Renal pelvis (tissue), 12 donors: ENCODE measurements at places on chromosomes 13 and 19. TPM values are rescaled to one million over a fixed set of nuclear protein-coding genes. Genes with fewer than 3 reads are reported as not detected.
A peak's percentile ranks its signal among the peaks of the same experiment; 100 is the strongest.

IRGC gene
- not detected for polyA plus RNA-seq

KL gene
- polyA plus RNA-seq: 31.4 TPM

ATP8A2 gene
- polyA plus RNA-seq: 4.8 TPM

RYR1 gene
- polyA plus RNA-seq: 5.2 TPM

CLIP3 gene
- polyA plus RNA-seq: 53.5 TPM

KLK5 gene
- polyA plus RNA-seq: 1.9 TPM

ICAM1 gene
- 5.0 TPM for polyA plus RNA-seq

ZNF154 gene
- polyA plus RNA-seq: 37.7 TPM

FGF21 gene
- not detected for polyA plus RNA-seq

ZNF699 gene
- 5.8 TPM for polyA plus RNA-seq

MIDN gene
- polyA plus RNA-seq: 68.1 TPM

DNA sequence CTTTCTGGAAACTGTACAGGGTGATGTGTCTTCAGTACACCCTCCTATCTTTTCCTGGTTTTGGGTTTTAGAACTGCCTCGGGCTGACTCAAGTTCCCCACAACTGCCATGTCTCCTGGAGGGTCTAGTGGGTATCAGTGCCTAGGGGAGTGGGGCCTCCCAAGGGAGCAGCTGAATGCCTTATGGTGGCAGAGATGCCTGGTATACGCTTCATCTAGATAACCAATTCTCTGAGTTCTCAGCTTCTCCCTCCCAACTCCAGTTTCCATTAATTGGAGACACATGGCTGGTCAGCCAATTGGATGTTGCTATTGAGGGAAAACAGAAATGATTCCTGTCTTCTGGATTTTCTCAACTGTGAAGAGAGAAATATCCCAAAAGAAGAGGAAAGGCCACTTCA lies 12.8 kb downstream of the ZNF439 start:
- DNase-seq: no peak

GRCh38 chr19:47469363-47469700 lies 2.4 kb downstream of the SLC8A2 start:
- no peak for DNase-seq

DNA sequence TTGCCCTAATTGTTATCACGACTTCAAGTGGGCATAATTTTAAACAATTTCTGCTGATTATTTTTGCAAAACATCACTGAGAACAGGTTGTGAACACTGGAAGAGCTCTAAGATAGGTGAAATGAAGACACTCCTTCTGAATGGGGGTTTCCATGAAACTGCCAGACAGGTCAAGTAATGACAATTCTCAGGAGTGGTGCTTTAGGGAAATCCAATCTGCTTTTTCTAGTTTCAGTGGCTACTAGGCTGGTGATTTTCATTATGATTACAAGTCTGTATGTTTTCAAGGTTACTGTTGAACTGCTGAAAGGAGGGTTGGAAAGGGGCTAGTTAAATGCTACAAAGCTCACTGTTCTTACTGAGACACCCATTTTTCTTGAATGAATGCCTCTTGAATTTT lies 1724.2 kb downstream of the PCDH9 start:
- DNase-seq: no peak

GRCh38 chr13:34777089-34777913 lies 164.8 kb upstream of the NBEA start:
- DNase-seq: no peak

GRCh38 chr13:87925006-87925405 lies 253.8 kb downstream of the SLITRK5 start:
- no peak for DNase-seq

GRCh38 chr19:42540071-42540553 lies 11.8 kb upstream of the CEACAM1 start:
- no peak for DNase-seq

DNA sequence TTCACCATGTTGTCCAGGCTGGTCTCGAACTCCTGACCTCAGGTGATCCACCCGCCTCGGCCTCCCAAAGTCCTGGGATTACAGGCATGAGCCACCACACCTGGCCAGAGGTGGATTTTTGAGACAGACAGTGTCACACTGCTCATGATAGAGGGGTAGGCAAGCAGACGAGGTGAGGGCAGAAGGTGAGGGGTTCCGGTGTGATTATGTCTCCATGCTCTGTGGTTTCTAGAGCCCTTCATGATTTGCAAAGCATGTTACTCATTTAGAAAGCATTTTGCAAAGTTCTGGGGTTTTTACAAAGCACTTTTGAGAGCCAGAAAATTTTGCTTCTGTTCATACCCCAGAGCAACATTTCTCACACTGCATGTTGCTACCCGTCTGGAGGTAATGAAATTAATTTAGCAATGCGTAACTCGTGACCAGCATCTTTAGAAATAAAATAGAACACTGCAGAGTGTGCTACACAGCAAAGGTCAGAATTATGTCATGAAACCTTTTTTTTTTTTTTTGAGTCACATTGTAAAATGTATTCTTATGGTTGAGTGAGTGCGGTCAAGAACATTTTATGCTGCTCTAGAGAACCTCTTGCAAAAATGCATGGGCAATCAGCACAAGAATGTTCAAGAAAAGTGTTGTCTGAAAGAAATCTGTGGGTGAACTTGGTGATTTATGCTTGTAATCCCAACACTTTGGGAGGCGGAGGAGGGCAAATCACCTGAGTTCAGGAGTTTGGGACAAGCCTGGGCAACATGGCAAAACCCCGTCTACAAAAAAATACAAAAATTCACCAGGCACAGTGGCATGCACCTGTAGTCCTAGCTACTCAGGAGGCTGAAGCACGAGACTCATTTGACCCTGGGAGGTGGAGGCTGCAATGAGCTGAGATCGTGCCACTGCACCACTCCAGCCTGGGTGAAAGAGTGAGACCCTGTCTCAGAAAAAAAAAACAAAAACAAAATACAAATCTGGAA lies 58.0 kb downstream of the MAP4K1 start:
- DNase-seq: no peak

- no peak for DNase-seq
Measured at GRCh38 chr13:39417131-39417530, 185.9 kb downstream of the LHFPL6 start.

DNA sequence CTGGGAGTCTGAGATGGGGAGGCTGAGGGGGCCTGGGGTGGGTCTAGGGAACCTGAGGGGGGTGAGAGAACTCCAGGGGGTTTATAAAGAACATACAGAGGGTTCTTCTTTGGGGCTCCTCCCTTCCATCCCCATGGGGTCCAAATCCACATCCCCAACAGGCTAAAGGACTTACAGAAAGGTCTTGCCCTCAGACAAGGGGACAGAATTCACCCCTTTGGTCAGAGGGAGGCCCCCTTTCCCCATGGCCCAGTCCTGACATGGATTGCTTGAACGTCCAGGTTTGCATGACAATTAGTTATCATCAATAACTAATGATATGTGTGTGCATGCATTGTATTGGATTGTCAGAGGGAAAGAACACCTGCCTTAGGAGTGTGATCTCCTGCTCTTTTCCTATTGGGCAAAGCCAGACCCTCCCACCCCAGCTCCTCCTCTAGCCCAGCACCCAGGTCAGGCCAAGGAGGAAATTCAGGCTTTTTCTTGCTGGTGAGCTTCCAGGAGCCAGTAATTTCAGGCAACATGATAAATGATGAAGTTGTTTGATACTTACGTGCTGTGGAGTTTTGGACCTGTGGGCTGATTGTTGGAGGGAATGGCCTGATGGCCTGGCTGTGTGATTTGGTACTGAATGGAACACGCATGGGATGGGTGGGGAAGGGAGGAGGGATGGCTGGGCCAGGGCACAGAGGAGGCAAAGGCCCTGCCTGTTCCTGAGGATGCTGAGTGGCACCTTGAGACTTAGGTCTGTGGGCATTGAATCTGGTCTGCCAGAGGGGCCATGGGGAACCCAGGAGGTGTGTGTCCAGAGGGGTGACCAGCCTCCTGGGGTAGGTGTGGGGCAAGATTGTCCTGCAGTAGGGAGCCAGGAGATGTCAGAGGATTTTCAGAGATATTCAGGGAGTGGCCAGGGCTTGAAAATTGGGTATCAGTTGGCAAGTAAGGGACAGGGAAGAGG lies 1.1 kb downstream of the KLHL26 start:
- DNase-seq: no peak

- peak; percentile 26 for DNase-seq
Measured at GRCh38 chr19:53158119-53158656, 665 bp downstream of the ZNF347 start.

- DNase-seq: no peak
Measured at GRCh38 chr13:112057736-112058518, 9.0 kb upstream of the SOX1 start.

- no peak for DNase-seq
Measured at GRCh38 chr19:4684312-4685095, 14.4 kb upstream of the MYDGF start.

GRCh38 chr19:13427273-13428051 lies 78.8 kb downstream of the CACNA1A start:
- DNase-seq: no peak

DNA sequence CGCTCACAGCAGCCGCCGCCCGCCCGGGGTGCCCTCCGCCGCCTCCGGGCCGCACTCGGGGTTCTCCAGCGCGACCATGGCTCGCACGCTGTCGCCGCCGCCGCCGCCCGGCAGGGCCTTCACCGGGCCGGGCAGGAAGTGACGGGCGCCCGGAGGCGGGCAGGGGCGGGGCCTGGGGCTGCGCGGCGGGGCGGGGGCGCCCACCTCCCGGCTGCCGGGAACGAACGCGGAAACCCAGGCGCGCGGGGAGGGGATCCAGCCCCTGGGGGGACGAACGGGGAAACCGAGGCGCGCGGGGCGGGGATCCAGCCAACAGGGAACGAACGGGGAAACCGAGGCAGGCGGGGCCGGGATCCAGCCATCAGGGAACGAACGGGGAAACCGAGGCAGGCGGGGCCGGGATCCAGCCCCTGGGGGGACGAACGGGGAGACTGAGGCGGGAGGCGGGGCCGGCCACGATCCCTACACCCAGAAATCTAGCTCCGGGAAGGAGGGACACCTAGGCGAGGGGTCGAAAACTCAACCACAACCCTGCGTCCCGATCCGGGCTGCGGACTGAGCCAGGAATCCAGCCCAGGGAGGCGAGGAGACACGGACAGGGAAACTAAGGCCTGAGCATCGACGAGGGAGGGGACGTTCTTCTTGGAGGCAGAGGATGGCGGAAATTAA lies at the start of gene R3HDM4:
Gene R3HDM4 (minus strand): TSS at position 140 of the 669 bp plus-strand sequence. CDS start 62 bp downstream, at position 78.
- DNase-seq: no peak

DNA sequence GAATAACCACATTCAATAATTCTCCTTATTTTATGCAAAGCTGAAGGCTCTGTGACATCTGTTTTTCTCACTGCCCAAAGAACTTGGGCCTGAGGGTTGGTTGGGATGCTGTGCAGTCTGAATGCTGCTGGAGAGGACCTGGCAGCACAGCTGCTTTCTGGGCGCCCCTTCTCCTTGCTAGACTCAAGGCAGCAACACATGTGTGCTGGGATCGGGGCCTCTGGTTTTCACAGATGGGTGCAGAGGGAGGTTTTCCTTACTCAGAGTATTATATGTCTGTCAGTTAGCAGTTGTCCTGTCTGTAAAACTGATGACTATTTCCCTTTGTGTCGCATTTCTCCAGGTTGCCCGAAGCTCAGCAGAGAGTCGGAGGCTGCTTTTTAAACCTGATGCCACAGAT lies 53.2 kb upstream of the TEX29 start:
- DNase-seq: no peak

- no peak for DNase-seq
Measured at GRCh38 chr13:60329221-60329923, 67.6 kb upstream of the TDRD3 start.

GRCh38 chr19:17420475-17420924 lies 653 bp downstream of the MVB12A start:
- no peak for DNase-seq
